ENCODE measurements at places on chromosomes 2 and 18.

DNA sequence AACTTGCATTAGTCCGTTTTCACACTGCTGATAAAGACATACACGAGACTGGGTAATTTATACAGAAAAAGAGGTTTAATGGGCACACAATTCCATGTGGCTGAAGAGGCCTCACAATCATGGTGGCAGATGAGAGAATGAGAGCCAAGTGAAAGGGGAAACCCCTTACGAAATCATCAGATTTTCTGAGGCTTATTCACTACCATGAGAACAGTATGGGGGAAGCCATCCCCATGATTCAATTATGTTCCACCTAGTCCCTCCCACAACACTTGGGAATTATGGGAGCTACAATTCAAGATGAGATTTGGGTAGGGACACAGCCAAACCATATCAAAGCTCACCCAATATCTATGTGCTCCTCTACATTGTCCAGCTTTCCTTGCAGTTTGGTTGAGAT is 16.0 kb upstream of the SERPINE2 start:
- no peak for DNase-seq

- no peak for DNase-seq
Measured at GRCh38 chr2:72148837-72149555, 1.3 kb upstream of the CYP26B1 start.

DNA sequence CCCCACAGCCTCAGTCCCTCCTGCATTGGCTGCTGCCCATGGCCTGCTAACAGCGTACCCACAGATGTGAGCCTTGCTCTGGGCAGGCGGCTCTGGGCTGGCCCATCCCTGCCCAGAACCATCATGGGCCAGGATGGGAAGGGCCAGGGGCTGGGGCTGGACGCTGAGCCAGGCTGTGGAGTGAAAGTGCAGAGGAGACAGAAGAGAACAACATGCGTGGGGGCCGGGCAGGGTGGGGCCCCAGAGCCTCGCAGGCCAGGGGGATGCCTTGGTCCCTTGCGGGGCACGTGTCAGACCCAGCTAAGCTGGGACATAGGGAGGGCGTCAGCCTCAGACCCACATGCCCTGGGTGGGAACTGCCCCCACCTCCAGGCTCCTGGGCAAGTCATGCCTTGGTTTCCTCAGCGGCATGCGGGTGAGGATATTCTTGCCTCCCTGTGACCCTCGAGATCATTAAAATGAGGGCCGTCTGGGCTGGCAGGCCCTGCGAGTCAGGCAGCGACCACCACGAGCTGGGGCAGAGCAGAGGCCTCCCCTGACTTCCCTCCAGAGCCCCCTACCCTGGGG is 27.3 kb downstream of the GPC1 start:
- DNase-seq: no peak

GRCh38 chr18:62102221-62102620 is 84.6 kb downstream of the PIGN start:
- DNase-seq: no peak

GRCh38 chr2:168432565-168433186 is 23.4 kb upstream of the CERS6 start:
- no peak for DNase-seq

DNA sequence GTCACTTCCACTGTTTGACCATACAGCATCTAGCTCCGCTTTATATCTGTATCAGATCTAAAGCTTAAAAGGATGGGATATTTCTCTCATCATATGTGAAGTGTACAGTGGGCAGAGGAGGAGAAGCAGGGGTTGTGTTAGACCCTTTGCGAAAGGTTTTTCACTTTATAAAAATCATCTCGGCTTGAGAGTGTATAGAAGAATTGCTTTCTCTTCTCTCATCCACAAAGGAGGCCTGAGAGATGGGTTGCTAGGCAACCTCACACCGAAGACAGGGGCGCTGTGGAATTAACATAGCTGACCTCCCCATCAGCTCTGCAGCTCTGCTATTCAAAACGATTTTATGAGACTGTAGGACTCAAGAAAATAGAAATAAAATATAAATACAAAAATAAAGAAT is 70.2 kb upstream of the GALNT3 start:
- no peak for DNase-seq

- no peak for DNase-seq
Measured at GRCh38 chr2:215435280-215435869, 493 bp downstream of the FN1 start.

DNA sequence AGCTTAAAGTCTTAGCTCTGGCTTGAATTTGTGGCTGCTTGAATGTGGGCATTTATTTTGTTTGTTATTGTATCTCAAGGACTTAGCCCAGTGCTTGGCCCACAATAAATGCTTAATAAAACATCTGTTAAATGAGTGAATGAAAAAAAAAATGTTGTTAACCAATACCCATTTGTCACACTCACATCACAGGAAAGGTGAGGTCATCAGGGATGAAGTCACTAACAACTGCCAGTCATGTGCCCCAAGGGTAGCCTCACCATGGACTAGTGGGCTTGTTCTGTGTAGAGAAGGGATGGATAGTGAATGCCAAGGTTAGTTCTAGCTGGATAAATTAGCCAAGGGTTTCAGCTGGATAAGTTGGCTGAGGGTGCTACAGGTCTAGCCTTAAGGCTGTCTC is 3.0 kb downstream of the NRBP1 start:
- DNase-seq: no peak

- no peak for DNase-seq
Measured at GRCh38 chr2:15421753-15422152, 139.4 kb downstream of the NBAS start.

DNA sequence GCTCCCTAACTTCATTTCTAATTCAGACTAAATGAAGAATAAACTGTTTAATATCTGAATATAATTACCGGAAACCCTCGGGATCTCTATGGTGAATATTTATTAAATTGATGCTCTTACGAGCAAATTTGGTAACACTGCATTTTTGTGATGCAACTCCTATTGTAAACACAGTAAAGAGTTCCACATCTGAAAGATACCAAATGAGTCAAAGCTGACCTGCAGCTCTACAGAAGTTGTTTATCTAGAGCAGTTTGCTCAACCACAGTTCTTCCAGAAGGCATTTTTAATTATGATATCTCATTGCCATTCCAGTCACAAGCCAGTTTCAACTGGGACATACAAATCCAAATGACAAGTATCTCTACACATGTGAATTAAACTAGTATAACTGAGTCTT is 129.7 kb downstream of the PKP4 start:
- no peak for DNase-seq

- no peak for DNase-seq
Measured at GRCh38 chr2:218863021-218863520, 3.5 kb downstream of the WNT6 start.

- no peak for DNase-seq
Measured at GRCh38 chr18:48352051-48352755, 57.0 kb downstream of the ZBTB7C start.

- no peak for DNase-seq
Measured at GRCh38 chr2:151405376-151405775, 4.3 kb upstream of the RIF1 start.

DNA sequence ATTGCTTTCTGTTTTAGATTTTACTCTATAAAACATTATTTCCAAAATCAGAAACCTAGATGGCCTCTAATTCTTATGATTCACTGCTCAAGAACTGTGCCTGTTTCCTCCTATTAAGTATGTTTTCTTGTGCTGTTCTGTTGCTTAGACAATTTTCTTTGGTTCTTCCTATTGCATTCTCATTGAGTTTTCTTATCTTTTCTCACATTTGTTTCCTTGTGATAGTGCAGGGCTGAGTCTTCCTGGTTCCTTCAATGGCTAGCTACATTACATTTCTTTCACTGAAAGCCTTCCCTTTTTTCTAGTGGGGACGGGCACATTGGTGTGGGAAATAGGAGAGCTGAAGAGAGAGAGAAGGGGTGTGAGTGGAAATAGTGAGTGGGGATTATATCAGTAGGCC is 183.4 kb downstream of the CALCRL start:
- DNase-seq: no peak

DNA sequence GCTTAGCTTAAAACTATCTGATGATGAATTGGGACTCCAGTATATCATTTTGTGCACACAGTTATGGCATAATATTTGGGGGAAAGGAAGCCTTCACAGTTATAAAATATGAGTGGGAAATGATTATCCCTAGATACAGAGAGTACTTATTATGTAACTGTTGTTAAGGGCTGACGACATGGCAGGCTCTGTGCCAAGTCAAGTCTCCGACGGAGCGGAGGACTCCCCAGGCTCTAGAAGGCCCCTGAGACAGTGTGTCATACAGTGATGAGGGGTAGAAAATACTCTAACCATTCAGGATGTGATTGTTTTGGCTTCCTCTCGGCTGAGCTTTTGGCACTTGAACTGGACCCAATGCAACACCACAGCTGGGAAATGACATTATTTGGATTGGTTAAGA is 211.8 kb downstream of the SLC8A1 start:
- DNase-seq: no peak

- no peak for DNase-seq
Measured at GRCh38 chr2:240413813-240414429, 21.5 kb upstream of the GPC1 start.

DNA sequence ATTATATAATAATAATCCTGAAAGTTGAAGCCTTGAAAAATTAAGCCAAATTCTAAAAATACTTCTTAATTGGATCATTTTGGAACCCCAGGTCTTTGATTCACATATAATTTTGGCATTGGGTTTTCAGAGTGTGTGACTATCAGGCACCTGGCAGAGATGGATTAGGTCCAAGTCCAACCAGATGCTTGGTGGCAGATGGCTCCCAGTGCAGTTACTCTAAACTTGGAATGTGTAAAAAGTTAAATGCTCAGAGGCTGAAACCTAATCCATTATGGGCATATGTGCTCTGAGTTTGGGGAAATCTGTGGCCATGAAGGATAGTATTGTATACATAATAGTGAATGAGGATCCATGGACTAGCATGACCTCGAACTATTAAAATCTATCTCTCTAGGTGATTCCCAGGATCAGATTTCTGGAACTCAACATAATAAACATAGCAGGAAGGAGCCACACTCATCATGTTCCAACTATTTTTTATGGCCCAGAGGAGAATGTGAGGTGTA is 333.0 kb downstream of the RPRM start:
- DNase-seq: no peak

GRCh38 chr2:97995026-97995733 is 568 bp downstream of the TMEM131 start:
- peak; percentile 58 for DNase-seq

DNA sequence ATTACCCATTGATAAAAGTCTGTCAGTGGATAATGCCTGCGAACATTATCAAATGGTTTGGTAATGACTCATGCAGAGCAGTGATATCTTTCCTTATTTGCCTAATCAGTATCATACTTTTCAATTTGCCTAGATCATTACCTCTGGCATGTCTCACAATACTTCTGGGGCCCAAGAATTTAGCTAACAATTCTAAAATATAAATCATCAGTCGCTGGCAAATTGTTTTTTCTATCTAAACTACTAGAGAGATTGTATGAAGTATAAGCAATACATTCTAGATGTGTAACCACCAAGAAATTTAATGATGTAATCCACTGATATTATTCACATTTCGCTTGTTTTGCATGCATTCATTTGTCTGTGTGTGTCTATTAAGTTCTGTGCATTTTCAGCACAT is 191.2 kb upstream of the CDH19 start:
- DNase-seq: no peak

DNA sequence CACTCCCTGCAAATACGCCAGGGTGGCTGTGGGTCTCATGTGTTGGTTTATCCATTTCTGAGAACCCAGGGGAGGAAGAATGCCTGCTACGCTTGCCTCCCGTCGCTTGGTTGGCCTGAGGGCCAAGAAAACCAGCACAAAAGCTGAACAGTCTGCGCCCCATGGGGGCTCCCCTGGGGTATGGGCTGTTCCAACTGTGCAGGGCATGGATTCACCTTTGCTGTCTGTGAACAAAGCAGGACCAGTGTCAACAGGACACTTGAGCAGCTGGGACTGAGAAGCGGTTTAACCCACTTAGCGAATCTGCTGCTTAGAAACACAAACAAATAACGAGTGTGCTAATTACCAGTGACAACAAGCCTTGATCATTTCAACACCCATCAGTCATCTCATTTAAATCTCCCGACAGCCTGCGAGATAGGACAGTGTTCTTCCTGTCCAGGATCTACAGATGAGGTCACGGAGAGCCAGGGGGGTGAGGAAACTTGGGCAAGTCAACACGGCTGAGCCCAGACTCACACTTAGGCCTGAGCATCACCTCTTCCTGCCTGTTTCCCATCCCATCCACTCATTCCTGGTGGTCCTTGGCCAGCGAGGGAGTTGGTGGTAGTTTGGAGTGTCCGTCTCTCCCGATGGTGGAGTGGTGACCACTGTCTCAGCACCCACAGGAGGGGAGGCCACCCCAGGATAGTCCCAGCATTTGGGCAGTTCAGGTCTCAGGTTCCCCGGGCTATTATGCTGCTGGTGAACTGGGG is 111.6 kb upstream of the HAAO start:
- no peak for DNase-seq

DNA sequence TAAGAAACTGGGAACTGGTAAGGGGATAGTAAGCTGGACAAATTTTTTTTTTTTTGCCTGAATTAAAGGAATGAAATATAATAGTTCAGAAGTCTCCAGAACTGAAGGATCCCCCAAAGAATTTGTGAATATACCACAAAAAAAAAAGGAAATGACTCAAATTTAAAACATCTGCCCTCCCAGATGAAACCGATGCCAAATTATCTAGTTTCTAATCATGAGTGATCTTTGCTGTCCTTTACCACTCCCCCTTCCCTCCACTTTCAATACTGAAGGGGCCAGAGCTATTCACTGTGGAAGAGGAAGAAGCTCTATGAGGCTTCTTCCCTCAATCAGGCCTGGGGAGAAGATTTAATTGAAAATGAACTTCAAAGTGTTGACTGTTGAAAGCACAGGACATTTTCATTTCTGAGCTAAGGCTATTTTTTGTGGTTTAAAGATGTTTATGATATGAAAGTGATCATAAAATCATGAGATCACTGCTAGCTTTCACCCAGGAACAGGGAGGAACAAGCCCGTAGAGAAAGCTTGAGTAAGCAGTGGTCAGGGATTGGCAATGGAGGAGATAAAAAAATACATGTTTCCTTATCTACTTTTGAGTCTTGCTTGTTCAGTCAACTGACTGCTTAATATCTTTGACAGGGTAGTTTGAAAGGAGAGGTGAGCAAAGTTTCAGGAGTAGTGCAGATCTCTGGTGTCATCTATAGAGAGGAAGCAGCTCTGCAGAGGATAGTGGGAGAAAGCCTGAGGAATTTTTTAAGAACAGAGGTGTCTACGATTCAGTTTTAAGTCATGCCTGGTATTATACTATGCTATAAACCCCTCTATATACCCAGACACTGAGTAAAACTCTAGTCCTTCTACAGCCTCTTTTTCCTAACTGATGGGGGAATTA is 409.5 kb upstream of the FIGN start:
- no peak for DNase-seq

- no peak for DNase-seq
Measured at GRCh38 chr2:112198780-112199179, 56.1 kb downstream of the ZC3H8 start.

- DNase-seq: no peak
Measured at GRCh38 chr2:212811921-212812320, 273.3 kb upstream of the ERBB4 start.
